A549 treated with CpdA at 1 μM for 4 hours (cell line): ENCODE measurements at places on chromosomes 16 and 17. TPM values are rescaled to one million over a fixed set of nuclear protein-coding genes. Genes with fewer than 3 reads are reported as not detected.

The PCGF2 gene
- 34.8 to 65.1 TPM (median 60.6 TPM) in 5 replicates for total RNA-seq

The HOXB1 gene
- total RNA-seq: not detected in 5 replicates

The OR1D2 gene
- total RNA-seq: not detected in 5 replicates

The SHPK gene
- 12.9 to 17.0 TPM (median 15.3 TPM) in 5 replicates for total RNA-seq

The CCR7 gene
- 0.80 to 1.2 TPM (median 1.1 TPM) in 5 replicates for total RNA-seq

The CHRNE gene
- total RNA-seq: 0.06 to 0.17 TPM (median 0.13 TPM) in 4 of 5 replicates, not detected in the other

The DHRS13 gene
- 5.2 to 6.4 TPM (median 6.0 TPM) in 5 replicates for total RNA-seq

The SPN gene
- total RNA-seq: 0.01 TPM in 1 of 5 replicates, not detected in the others

The SP6 gene
- 2.6 to 3.0 TPM (median 2.8 TPM) in 5 replicates for total RNA-seq

The C17orf78 gene
- total RNA-seq: not detected in 5 replicates

The MRPL58 gene
- 77.1 to 83.4 TPM (median 81.1 TPM) in 5 replicates for total RNA-seq

The MARVELD3 gene
- total RNA-seq: 0.22 to 0.56 TPM (median 0.49 TPM) in 5 replicates

The G6PC1 gene
- total RNA-seq: not detected in 5 replicates

The ABCC12 gene
- 0.05 to 0.09 TPM (median 0.06 TPM) in 4 of 5 replicates, not detected in the other for total RNA-seq

The TERB1 gene
- 0.07 TPM in 1 of 5 replicates, not detected in the others for total RNA-seq

The OR1F1 gene
- 0.29 to 0.48 TPM (median 0.40 TPM) in 3 of 5 replicates, not detected in the others for total RNA-seq

The FLYWCH2 gene
- total RNA-seq: 46.2 to 58.3 TPM (median 52.7 TPM) in 5 replicates

The SLC16A5 gene
- 20.6 to 29.3 TPM (median 26.9 TPM) in 5 replicates for total RNA-seq

The CCDC200 gene
- not detected in 5 replicates for total RNA-seq
